Mesendoderm (in vitro differentiated cells): ENCODE measurements at places on chromosomes 11 and 22.
A peak's percentile ranks its signal among the peaks of the same experiment; 100 is the strongest.

GRCh38 chr11:87039371-87039770 is 1.6 kb downstream of the TMEM135 start:
- no peak for DNase-seq

DNA sequence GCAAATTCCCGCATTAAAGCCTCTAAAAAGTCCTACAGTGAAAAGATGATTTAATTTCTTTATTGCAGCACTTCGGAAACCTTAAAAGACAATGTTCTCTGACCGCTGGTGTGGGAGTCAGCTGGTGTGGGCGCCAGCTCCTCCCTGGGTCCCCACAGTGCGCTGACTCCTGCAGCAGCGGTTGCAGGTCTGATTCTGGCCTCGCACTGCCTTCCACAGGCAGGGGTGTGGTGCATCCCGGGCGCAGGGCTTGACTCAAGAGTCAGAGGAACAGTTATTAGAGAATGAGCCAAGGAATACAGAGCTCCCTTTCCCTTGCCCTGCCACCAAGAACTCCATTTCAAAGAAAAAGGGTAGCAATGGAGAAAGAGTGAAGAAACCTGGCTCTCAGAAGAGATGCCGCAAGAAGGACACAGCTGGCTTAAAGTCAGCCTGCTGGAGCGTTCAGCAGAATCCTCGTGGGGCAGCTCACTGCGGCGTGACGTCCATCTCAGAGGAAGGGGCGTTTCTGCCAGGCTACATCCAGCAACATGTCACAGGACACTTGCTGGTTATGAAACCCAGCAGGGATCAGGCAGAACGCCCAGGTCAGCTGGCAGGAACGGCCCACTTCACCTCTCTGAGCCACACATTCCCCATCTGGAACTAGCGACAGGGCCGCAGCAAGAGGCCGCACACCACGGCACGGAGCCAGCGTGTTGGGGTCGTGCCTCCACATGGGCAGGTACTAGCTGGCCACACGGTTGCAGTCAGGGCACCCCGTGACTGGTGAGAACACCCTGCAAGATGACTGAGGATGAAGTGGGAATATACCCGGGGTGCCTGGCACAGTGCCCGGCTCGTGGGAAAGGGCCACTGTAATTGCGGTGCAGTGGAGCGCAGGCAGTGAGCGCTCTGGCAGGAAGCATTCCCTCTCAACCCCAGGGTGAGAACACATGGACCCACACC is 18.1 kb upstream of the EFCAB6 start:
- DNase-seq, result no peak

DNA sequence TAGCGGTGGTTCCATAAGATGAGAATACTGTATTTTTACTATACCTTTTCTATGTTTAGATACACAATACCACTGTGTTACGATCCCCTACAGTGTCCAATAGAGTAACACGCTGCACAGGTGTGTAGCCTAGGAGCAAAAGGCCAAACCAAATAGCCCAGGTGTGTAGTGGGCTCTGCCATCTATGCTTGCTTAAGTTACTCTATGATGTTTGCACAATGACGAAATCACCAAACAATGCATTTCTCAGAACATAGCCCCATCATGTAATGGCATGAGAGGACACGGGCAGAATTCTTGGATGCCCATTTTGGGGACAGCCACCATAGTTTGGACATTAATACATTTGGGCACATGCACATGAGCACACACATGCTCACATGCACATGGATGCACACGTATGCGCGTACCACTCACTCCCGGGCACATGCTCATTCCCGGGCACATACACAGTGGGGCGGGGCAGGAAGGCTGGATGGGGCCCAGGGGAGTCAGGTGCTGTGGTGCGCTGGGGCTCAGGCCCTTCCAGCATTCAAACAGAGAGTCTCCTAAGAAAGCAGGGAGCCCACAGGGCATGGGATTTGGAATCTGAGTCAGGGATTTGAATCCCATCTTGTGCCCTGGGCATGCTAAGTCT is 51.1 kb downstream of the RTN4R start:
- no peak for DNase-seq

- peak; percentile 87 for DNase-seq
These were observed 75.8 kb downstream of the GGTLC2 start for GRCh38 chr22:22720201-22720723.

GRCh38 chr11:116576526-116576925 is 196.3 kb downstream of the BUD13 start:
- DNase-seq, result peak; percentile 77

- no peak for DNase-seq
These were observed 87.2 kb downstream of the LARGE2 start for GRCh38 chr11:46009647-46010046.

DNA sequence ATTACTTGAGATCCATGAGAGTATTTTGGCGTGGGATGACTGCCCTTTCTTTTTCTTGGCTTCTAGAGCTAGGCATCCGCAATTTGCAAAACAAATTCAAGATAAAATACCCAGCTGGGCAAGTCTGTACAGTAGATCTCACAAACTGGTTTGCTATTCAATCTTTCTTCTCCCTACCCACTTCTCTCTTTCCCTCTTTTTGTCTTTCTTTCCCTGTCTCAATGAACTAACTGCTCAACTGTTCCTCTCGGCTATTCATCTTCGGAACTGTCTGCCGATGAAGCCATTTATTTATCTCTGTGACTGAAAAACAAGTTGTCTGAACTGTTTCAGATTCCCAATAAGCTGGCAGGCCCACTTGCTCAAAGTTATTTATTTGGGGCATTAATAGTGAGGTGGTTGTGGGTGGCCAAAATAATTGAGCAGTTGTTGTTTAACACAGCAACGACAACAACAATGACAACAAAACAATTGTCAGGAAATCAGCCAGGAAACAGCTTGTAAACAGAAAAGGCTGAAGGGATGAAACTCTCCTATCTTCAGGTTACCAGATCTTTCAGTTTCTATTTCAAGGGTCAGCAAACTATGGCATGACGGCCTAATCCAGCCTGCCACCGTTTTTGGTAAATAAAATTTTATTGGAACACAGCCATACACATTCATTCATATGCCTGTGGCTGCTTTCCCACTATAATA is 76.0 kb upstream of the MTMR2 start:
- DNase-seq, result no peak

GRCh38 chr11:77214557-77214956 is 86.5 kb downstream of the MYO7A start:
- DNase-seq, result no peak

DNA sequence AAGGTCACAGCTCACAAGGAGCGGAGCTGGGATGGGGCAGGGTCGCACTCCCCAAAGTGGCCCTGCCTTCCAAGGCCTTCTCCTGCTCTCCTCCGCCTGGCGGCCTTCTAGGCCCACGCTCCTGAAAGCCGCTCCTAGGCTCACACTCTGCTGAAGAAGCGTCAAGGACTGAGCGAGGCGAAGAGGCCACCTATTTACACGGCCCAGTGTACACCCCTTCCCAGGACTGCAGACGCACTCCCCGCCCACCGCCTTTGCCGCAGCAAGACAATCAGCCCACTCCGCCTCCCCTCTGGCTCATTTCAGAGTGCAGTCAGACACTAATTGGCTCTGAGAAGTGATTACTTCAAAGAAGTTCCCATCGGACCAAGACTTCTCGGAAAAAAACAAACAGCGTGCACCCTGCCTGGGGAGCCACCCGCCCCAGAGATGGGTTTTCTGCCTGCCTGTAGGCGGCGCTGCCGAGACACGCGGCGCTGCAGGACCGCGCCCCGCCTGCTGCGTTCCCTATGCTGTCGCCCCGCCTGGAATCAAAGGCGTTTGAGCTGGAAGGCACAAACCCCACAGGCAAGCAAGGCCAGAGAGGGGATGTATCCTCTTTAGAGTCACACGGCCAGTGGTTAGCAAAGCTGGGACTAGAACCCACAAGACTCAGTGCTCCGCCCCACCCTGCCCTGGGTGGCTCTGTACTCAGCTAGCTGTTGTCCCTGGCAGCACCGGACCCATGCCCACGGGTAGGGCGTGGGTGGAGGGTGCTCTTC is 414.8 kb downstream of the BUD13 start:
- DNase-seq, result peak; percentile 92

DNA sequence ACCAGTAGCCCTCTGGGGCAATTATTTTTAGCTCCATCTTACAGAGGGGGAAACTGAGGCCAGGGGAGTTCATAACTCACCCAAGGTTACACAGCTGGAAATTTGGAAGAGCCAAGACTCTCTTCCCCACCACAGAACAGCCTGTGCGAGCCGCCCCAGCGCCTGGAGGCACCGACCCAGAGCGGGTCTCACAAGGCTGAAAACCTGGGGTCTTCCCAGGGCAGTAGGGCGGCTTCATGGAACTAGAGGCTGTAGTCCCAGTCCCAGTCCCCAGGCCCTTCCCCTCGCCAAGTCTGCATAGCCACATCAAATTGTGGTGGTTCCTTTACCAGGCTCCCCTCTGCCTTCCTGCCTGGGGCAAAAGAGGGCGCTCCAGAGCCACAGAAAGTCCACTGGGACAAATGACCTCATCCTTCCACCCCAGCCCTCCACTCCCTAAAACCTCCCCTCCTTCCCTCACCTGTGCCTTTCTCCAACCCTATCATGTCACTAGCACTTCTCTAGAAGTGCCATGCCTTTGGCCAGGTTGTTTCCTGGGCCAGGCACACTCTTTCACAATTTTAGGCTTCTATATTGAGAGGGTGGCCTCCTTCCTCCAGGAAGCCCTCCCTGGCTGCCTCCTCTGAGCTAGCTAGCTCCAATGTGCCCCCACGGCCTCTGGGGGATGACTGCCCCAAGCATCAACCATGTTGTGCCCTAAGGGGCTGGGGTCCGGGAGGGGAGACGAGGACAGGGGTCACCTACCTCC is 15.2 kb upstream of the CDC42EP1 start:
- peak; percentile 96 for DNase-seq

- DNase-seq, result no peak
These were observed 146.5 kb downstream of the ELP4 start for GRCh38 chr11:31656051-31656450.

GRCh38 chr11:12818333-12819015 is 144.3 kb downstream of the TEAD1 start:
- DNase-seq, result no peak

GRCh38 chr22:24181088-24181995 is at the start of gene SUSD2:
SUSD2 (plus strand) TSS chr22:24181487; CDS start chr22:24181520, 33 bp downstream.
- DNase-seq, result peak; percentile 53

- peak; percentile 4 for DNase-seq
These were observed 5.1 kb downstream of the OR10V1 start for GRCh38 chr11:59708537-59708936.

DNA sequence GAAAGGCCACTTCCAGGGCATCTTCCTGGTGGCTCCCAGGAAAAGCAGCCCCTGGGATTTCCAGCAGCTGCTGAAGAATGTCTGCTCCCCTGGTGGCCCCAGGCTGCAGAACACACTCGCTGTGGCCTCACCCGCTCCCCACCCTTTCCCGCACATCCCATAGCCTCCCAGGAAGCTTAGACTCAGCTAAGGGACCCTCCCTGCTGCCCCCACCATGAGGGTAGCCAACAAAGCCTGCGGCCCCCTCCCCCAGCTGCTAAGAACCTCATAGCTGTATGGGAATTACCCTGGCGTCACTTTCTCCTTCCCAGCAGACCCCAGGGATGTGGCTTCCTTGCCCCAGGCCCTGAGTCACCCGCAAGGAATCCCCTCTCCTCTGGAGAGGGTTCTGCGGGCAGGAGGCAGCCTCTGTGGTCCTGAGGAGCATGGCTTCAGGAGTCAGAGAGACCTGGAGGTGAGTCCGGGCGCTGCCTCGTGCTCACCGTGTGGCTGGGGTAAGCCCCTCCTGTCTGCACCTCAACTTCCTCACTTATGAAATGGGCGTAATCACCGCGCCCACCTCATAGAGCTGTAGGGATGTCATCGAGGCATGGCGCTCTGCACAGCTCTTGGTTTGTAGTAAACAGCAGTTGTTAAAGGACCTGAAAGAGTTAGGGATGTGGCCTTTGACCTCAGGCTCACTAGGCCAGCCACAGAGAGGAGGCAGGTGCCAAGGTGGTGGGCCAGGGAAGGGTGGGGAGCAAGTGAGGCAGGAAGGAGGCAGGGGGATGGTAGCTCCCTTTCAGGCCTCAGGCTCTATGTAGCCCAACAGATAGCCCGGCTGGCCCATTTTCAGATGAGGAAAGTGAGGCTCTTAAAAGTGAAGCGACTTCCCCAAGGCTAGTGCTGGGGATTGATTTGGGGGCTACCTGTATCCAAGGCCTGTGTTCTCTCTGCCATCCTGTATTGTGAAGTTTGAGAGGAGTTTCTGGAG is 71.2 kb downstream of the LRRC32 start:
- peak; percentile 87 for DNase-seq

DNA sequence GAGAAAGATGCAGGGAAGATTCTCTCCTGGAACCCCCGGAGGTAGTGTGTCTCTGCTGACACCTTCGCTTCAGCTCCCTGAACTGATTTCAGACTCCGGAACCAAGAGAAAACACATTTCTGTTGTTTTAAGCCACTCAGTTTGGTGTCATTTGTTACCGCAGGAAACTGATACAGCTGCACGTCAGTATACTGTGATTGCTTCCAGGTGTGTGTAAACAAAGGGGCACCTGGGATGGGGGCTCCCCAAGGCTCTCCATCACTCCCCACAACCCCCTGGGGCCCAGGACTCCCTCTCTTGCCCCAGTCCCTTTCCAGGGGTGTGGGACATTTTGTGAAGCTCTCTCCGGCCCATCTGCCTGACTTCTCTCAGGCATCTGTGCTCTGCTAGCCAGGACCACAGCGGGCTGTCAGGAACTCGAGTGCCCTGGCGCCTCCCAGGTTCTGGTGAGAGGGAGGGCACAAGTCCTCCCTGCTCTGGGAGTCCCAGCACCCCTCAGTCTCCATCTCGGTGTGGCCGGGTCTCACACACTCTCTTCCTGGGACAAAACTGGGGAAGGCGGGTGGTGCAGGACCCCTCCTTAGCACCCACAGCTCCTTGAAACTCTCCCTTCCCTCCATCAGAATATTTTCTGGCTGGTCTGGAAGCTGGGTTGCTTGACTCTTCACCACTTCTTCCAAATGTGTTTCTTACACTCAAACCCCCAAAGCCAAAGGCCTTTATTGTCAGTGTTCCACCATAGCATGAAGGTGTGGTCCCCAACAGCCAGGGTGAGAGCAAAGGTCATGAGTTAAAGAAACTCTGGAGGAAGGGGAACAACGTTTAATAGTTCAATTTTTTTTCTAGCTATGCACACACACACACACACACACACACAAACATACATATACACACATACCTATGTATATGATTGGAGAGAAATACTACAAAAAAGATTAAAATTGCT is 35.0 kb upstream of the TSKU start:
- DNase-seq, result no peak

- peak; percentile 82 for DNase-seq
These were observed 5.1 kb downstream of the SCN4B start for GRCh38 chr11:118147502-118147901.

DNA sequence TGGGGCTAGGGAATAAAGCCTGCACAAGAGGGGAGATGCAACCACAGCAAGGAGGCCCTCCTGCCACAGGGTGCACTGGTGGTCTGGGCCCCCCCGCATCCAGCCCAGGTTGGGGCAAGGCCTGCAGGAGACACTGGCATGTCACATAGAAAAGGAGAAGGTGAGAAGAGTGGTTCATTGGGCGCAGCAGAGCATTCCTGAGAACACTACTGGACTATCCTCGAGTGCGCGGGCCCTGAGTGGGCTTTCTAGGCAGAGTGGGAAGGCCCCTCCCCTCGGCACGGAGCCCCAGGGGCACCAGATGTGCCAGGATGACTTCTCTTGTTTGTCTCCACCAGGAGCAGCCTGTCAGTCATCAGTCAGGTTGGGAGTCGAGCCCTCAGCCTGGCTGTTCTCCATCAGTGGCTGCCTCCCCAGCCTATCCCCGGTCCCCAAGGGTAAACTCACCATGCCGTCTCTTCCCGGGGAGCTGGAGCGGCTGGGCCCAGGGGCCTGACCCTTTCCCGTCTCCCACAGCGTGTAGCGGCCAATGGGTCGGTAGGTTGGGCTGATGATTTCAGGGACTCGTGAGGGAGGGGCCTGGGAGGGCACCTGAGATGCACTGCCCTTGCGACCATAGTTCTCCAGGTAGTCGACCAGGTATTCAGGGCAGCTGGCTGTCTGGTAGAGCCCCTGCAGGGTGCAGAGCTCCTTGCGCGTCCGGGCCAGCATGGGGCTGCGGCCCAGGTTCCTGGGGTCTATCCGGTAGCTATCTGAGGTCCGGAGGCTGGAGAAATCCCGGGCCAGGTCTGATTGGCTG is 9.0 kb downstream of the USP2 start:
- DNase-seq, result no peak
